CD4-positive, alpha-beta T cell treated with Interleukin-6 for 4 hours (primary cell): ENCODE measurements at places on chromosomes 1 and 21.

GRCh38 chr1:61711969-61712368 is 13.0 kb downstream of the TM2D1 start:
- no peak for DNase-seq

- DNase-seq, result no peak
Measured at GRCh38 chr1:79815115-79815514, 808.6 kb upstream of the ADGRL4 start.

- no peak for DNase-seq
Measured at GRCh38 chr21:39064325-39065012, 118.8 kb downstream of the PSMG1 start.

- DNase-seq, result no peak
Measured at GRCh38 chr1:197902131-197902453, 338 bp upstream of the C1orf53 start.

GRCh38 chr1:156392452-156392853 is 23.4 kb downstream of the RHBG start:
- DNase-seq, result no peak

DNA sequence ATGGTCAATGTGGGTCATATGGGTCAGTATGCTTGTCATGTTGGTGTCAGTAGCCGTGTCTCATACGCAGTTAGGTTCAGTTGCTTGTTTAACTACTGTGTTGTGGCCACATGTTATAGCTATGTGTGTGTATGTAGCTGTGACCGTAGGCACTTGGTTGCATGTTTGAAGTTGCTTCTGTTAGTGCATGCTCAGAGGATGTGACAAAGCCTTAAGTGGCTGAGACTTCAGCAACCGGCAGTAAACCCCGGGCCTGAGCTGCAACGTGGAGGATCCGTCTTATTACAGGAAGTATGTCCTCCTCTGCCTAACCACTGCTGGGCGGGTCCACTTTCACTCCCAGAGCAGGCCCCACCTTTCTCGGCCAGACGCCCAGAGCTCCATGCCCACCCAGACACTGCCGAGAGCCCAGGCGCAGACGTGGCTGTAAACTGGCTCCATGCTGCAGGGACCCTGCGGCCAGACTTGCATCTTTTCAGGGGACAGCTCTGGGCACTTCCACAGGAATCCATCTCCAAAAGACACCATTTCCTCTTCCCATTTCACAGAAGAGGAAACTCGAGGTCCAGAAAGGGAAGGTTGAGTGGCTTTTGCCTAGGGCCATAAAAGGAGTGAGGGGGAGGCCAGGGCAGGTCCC is 2.2 kb downstream of the TCEA3 start:
- DNase-seq, result peak; percentile 74

- DNase-seq, result no peak
Measured at GRCh38 chr1:222769181-222769580, 32.2 kb downstream of the FAM177B start.

- DNase-seq, result peak; percentile 17
Measured at GRCh38 chr1:159197561-159198557, 6.8 kb upstream of the ACKR1 start.

DNA sequence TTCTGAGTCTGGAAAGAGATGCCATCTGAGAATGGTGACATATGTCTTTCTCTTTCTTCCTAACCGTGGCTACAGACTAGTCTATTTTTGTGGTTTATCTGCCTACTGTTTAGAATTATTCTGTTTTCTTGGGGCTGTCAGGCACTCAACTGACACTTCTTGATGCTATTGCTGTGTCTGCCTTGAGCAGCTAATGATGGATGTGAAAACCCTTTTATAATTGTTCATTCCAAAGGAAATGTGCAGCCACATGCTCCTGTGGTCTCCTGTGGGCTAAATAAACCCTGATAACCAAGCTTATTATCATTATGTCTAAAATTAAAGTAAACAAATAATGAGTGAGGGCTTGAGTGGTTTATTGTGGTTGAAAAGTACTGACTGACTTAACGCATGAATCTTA is 52.7 kb upstream of the CXADR start:
- no peak for DNase-seq

GRCh38 chr1:116367256-116367945 is 5.6 kb upstream of the ATP1A1 start:
- no peak for DNase-seq

GRCh38 chr1:2250721-2251281 is 22.7 kb downstream of the SKI start:
- DNase-seq, result no peak

- no peak for DNase-seq
Measured at GRCh38 chr1:73161418-73161817, 879.1 kb upstream of the NEGR1 start.

DNA sequence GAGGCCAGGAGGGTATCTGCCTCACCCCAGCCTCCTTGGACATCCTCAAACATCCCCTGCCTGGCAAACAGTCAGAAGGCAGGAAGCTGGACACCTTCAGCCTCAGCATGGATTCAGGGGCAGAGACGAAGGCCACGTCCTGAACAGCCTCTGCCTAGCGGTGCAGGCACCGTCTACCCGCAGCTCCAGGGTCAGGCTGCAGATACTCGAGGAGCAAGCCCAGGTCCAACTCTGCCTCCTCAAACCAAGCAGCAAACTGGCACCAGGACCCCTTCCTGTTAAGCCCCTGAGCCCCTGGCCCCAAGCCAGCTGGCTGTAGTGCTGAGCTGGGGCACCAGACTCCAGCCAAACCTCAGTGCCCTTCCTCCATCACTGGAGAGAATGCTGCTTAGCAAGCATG is 494.7 kb downstream of the NPHP4 start:
- DNase-seq, result no peak

DNA sequence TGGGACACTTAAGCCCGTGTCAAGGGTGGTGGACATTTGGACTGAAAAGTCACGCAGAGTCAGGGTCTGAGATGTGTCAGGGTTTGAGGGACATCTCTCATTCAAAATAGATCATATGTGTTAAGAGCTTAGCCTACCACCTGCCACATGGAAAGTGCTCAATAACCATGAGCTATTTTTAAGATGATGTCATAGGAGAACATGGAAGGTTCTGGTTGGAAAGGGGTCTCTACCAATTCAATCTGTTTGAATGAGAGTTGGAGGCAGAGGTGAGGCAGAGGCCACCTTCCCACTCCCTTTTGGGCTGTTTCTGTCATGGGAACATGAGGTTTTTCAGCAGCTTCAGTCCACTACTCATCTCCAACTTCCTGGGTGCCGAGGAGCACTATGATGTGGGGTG is 239.9 kb downstream of the GRIK3 start:
- DNase-seq, result no peak

GRCh38 chr21:43654806-43655489 is 4.3 kb downstream of the HSF2BP start:
- DNase-seq, result no peak

DNA sequence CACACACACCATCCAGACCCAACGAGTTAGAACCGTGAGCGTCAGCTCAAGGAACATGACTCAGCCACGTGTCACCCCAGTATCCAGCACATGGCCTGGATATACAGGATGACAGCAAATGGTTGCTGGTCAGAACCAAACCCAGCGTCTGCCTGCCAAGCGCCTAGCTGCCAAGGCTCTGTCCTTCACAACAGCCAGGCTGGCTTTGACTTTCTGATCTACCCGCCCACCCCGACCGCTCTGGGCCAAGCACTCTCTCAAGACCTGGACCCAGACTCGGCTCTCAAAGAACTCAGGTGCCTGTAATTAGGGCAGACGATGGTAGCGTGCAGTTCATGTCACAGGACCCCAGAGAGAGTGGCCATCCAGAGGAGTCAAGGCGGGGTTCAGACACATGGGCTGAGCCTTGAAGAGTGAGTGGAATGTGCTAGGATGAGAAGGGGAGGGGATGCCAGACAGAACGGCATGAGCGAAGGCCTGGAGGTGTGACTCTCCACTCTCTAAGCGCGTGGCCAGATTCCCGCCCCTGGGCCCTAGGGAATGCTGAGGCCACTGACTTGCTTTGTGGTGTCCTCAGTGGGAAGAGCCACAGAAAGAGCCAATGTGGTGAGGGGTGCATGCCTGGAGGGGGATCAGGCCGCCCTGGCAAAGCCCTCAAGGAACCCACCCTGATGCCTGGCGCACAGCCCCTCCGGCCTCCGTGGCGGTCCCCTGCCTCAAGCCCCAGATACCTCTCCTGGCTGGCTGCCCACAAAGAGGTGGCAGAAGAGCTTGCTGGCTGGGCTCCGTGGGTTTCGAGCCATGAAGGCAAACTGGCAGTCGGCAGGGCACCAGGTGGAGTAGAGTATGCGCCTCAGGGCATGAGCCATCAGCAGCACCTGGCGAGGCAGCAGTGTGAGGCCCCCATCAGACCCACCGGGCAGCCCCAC is 7.0 kb downstream of the SH2D5 start:
- no peak for DNase-seq
